ENCODE measurements at places on chromosomes 2 and 18. TPM values are rescaled to one million over a fixed set of nuclear protein-coding genes. Genes with fewer than 3 reads are reported as not detected.

GRCh38 chr2:51918113-51918512 is 886.2 kb upstream of the NRXN1 start:
- DNase-seq, result no peak

DNA sequence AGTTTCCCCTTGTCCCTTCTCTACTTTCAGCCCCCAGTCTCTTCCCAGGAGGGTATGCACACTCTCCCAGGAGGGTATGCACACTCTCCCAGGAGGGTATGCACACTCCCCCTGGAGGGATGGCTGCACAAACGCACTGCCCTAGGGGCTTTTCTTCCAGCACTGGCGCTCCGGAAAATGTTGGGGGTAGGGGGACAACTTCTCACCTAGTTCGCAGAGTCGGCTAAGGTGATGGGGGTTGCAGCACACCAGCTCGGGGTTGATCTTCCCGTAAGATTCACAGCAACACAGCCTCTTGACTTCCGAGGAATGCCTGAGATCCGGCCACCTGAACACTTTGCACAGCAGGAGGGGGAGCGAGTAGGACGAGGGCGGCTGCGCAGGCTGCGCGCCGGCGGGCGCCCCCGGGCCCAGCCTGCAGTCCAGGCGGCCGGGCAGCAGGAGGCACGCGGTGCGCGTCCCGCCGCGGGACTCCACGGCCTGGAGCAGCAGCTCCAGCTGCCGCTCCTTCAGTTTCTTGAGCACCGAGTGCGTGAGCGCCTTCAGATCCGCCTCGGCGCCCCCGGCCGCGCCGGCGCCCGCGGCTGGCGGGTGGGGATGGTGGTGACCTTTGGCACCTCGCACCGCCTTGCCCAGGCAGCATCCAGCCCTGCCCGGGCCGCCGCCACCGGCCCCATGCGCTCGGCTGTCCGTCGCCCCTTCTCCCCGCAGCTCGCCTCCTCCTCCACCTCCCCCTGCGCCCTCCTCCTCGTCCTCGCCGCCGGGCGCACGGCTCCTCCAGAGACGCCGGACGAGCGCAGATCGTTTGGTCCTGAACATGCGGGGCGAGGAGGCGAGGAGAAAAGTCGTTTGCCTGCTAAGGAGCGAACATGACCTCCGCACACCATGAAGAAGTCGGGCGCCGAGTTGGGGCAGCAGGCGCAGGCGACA is 894 bp downstream of the SMAD7 start:
- no peak for DNase-seq

DNA sequence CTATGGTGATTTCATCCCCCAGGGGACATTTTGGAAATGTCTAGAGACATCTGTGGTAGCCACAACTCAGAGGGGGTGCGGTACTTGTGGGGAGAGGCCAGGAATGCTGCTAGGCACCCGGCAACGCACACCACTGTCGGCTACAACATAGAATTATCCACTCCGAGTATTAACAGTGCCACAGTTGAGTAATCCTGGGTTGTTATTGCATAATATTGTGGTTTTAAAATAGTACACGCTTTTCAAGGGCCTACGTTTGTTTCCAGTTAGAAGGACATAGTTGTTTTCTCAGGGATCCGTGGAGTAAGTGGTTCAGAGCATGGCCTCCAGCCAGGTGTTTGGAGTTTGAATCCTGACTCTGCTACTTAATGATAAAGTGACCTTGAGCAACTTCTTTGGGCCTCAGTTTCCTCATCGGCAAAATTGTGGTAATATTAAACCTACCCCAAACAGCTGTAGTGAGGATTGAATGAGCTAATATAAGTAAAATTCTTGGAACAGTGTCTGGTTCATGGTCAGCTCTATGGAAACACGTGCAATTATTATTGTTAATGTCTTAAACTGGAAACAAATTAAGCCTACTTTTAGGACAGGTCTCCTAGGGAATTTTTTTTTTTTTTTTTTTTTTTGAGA is 24.5 kb downstream of the CYP27A1 start:
- peak; percentile 94 for DNase-seq

DNA sequence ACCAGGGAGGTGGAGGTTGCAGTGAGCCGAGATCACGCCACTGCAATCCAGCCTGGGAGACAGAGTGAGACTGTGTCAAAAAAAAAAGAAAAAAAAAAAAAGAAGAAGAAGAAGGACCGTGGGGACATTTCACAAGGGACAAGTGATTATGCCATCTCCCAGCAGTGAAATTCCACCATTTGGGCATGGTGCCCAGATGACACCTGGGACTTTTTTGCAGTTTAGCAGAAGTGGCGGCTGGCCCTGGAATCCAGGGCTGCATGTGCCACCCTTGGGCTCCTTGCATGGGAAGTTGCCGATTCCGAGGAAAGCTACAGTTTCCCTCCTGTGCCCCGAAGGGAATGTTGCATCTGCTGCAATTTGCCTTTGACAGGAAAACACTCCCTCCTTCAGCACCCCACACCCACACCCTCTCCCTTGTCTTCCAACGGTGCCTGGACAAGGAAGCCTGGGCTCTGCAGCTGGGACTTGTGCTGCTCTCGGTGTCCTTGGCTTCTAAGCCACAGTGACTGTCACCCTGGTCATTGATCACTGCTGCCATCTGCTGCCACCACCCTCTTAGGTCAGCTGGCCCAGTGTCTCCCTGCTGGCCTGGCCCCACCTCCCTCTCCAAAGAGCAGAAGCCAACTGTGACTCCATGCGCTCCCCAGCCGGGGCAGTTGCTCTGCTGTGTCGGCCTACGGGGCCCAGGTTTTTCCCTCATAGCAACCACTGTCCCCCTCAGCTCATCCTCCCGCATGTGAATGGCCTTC is 56.4 kb upstream of the LRRC30 start:
- peak; percentile 59 for DNase-seq

GRCh38 chr2:119659601-119660342 is 19.2 kb upstream of the TMEM177 start:
- peak; percentile 57 for DNase-seq

GRCh38 chr2:3535794-3536681 is 16.7 kb upstream of the ADI1 start:
- DNase-seq, result peak; percentile 91

- DNase-seq, result no peak
These were observed at the start of gene CD28 for GRCh38 chr2:203706403-203706802. CD28 (plus strand) TSS chr2:203706639; CDS start chr2:203706697, 58 bp downstream.

DNA sequence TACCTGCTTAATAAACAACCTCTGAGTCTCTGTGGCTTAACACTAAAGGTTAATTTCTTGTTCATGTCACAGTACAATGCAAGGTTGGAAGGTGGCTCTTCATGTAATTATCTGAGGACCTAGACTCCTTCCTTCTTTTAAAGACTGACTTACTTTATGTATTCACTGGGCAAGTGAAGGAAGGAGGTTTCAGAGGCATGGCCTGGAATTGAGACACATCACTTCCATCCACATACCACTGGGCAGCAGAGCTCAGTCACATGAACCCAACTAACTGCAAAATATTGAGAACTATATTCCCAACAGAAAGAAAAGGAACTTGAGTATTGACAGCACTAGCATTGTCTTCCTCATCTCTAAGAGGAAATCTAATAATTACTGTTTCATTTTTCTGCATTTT is 57.5 kb upstream of the FN1 start:
- DNase-seq, result no peak

DNA sequence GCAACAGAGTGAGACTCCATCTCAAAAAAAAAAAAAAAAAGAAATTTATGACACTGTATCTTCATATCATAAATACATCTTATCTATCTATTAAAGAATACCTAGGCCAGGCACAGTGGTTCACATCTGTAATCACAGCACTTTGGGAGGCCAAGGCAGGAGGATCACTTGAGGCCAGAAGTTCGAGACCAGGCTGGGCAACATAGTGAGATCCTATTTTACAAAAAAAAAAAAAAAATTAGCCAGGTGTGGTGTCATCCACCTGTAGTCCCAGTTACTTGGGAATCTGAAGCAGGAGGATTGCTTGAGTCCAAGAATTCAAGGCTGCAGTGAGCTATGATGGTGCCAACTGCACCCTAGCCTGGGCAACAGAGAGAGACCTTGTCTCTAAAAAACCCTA is 95.0 kb downstream of the HNRNPLL start:
- DNase-seq, result no peak

- no peak for DNase-seq
These were observed 440.5 kb downstream of the NBAS start for GRCh38 chr2:15120631-15121030.

DNA sequence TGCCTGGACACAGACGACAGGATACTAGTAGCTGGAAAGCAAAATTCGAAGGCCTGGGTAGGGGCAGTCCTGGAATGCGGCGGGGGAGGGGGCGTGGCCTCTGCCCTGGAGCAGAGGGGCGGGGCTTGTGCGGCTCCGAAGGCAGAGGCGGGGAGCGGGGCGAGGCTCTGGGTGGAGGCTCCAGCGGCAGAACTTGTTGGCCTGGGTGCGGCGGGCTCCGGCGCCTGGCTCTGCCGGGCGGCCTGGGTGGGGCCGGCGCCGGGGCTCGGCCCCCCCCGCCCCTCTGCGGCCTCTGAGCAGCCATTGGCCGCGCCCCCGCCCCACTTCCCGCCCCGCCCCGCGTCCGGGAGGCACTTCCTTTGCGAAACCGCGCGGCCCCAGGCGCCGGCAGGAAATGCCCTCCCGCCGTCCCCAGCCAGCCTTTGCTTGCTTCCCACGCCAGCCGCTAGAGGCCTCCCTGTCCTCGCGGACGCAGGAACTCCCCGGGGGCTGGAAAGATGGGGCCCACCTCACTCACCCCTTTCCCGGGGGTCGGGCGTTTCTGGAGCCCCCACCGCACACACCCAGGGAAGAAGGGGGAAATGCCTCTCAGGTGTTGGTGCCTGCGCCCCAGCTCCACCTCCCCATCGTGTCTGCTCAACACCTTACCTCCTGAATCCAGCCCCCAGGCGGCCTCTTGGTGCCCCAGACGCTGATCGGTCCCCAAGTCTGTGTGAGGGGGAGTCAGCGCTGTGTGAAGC is 6.7 kb downstream of the CTDSP1 start:
- DNase-seq, result peak; percentile 93

DNA sequence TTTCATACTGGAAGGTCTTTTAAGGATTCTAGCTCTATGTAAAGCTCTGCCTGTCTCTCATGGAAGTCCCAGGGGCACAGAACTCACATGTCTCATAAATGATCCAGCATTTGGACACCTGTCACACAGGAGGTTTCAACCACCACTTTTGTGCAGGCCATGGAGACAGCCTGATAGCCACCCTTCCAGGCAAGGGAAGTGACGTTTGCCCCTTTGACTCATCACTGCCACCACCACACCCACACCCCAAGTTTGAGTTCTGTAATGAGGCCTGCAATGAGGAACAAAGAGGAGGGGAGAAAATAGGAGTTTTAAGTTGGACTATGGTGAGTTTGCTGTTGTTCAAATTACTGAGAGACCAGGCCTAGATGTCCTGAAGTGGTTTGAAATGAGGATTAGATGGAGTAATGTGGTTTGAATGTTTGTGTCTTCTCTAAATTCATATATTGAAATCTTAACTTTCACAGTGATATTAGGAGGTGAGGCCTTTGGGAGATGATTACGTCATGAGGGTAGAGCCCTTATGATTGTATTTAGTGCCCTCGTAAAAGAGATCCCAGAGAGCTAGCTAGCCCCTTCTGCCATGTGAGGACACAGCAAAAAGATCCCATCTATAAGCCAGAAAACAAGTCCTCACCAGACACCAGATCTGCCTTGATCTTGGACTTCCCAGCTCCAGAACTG is 175.3 kb upstream of the EPHA4 start:
- DNase-seq, result no peak

- DNase-seq, result no peak
These were observed 356.3 kb downstream of the SATB2 start for GRCh38 chr2:199101487-199101886.

DNA sequence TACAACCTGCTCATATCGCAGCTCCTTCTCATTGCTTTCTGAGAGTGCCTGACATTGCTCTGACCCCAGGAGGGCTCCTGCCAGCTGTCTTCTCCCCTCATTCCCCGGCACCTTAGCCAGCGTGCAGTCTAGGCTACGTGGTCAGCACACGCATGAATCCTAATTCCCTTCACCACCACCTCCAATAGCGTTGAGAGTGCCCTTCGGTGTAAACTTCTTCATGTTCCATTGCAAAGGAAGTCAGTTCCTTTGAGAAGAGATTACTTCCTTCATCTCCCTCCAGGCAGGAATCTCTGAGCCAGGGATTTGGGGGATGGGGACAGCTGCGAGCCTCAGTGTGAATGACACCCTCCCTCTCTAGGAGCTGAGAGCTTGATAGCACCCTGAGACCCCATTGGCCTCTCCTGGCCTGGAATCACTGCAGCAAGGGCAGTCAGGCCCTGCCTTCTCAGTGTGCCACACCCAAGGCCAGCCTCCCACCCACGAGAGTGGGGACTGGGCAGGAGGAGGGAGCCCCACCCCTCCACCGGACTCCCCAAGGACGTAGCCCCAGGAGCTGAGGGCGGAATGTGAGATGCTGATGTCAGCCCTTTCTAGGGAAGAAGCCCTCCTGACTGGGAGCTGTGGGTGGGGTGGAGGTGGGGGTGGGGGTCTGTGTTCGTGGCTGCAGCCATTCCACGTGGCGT is 53.4 kb downstream of the SLC66A2 start:
- no peak for DNase-seq

DNA sequence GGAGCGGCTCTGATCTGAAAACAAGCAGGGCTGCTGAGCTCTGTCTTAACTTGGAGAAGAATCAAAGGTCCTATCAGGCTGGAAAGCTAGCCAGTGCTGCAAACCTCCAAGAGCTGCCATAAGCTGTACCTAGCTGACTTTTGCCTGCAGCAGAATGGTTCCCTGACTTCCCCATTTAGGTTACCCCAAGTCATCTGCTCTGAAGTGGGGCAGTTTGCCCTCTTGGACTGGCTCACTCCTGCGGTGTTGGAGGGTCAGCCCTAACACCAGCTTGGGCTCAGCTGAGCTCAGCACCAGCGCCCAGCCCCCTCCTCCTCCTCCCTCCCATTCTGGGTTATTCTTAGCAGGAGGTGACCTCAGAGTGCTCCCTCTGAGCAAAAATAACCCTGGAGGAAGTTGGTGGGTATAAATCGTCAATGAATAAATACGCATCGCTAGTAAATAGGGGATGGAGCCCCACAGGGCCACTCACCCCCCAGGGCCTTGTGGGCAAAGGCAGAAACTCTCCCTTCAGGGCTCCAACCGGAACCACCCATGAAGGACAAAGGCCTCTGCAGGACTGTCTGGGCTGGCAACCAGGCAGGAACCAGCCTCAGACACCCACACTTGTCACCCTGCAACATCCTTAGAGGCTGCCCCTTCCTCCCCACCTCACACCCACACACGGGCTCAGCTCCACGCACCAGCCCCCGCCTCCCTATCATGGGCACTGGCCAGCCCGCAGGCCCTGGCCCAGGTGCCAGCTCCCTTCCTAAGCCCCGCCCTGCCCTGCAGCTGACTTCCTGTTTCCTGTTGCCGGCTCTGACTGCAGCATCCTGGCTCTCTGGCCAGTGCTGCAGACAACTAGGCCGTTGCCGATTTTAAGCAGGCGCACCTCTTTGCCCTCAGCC is 46.9 kb downstream of the DNMT3A start:
- DNase-seq, result no peak

GRCh38 chr2:217396165-217396564 is 536.3 kb upstream of the TNP1 start:
- DNase-seq, result no peak

Gene SLC38A11
- total RNA-seq, result not detected

Gene HJURP
- 25.0 TPM for total RNA-seq

Gene PROM2
- not detected for total RNA-seq

Gene FEV
- total RNA-seq, result not detected

Gene TDRD15
- 0.16 TPM for total RNA-seq

Gene TUBA3E
- total RNA-seq, result not detected

Gene COX7A2L
- total RNA-seq, result 412 TPM

Gene CFC1
- not detected for total RNA-seq

Gene MROH2A
- not detected for total RNA-seq

Data from SK-MEL-5 (cell line).